ENCODE measurements at places on chromosomes 7 and 10. TPM values are rescaled to one million over a fixed set of nuclear protein-coding genes. Genes with fewer than 3 reads are reported as not detected.

- H3K4me1 ChIP-seq, result peaks cover 14% of the 10 kb centered on the region
- peak; percentile 35 for DNase-seq
- no peak overlapping the region for H3K4me3 ChIP-seq
- no peaks in the 10 kb centered on the region for H3K27me3 ChIP-seq
These were observed 174.2 kb downstream of the KIAA1217 start for GRCh38 chr10:24382979-24383663.

DNA sequence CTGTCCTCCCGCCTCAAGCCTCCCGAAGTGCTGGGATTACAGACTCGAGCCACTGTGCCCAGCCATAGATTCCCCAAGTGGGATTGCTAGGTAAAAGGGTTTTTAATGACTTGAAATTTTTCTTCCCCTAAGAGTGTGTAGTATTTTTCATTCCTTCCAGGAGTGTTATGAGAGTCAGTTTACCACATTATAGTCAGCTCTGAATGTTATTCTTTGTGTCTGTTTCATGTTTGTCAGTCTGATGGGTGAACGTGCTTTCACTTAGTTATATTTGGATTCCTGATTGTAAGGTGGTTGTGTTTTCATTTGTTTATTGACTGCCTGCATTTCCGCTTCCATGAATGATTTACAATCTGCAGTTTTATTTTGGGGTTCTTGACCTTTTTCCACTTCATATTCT, 6.3 kb downstream of the ZNF212 start:
- no peak overlapping the region for H3K27ac ChIP-seq
- H3K4me1 ChIP-seq, result peaks cover 34% of the 10 kb centered on the region
- no peaks in the 10 kb centered on the region for H3K27me3 ChIP-seq
- H3K36me3 ChIP-seq, result peaks cover 7% of the 10 kb centered on the region
- DNase-seq, result no peak

DNA sequence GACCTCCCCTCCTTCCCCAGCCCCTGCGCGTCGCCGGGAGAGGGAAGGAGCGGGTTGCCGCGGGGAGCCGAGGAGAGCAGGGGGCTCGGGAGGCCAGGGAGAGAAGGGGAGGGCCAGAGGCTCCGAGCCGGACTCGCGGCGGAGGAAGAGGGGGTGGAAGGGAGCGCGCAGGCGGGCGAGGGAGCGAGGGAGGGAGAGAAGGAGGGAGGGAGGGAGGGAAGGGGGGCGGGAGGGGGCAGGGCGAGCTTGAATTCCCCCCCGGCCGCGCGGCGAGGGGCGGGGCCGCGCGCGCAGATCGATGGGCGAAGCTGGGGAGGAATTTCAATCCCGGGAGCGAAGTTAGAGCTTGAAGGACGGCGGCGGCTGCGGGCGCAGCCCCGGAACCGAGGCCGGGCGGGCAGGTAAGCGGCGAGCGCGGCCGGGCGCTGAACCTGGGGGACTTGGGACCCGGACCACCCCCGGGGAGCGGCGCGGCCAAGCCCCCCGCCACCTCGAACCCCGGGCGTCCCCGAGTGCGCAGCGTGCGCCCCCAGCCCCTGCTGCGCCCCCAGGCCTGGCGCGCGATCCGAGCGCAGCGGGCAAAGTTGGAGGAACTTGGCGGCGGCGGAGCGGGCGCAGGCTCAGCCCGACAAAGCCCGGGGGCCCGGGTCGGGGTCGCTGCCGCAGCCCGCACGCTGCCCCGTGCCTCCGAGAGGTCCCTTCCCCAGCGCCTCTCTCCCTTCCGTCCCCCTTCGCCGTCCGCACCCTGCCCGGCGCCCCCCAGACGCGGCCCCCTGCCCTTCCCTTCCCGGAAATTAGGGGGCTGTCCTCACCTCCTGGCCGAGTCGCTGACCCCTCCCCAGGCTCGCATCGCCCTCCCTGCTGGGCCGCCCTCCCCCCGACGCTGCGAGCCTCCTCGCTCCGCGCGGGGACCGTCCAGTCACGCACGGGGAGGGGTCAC, at the start of gene ELFN1:
Gene ELFN1 (plus strand): TSS at position 324 of the 940 bp plus-strand sequence. CDS start 74,320 bp downstream, outside the sequence.
- peak; percentile 21 for DNase-seq
- peaks cover 76% of the 10 kb centered on the region for H3K27me3 ChIP-seq
- peak within 1 kb of the TSS; percentile 34 for H3K4me3 ChIP-seq
- H3K27ac ChIP-seq, result no peak within 1 kb of the TSS
- no peaks in the 10 kb centered on the region for H3K36me3 ChIP-seq
- H3K4me1 ChIP-seq, result peaks cover 21% of the 10 kb centered on the region

DNA sequence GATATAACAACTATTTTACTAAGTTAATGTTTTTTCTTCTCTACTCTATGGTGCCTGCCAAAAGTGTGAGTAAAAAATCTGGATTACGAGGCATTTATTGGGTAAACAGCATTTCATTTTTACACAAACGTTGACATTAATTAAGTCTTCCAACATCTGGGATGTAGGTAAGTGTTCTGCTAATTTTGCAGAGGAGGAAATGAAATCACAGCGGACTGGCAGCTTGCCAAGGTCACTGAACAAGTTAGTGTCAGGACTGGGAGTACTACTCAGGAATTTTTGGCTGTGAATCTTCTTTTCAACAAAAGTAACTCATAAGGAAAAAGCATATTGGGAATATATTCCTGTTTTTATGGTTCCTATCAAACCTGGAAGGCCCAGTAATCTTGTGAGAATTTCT, 612.1 kb upstream of the FZD8 start:
- H3K4me1 ChIP-seq, result no peaks in the 10 kb centered on the region
- H3K4me3 ChIP-seq, result no peak overlapping the region
- no peaks in the 10 kb centered on the region for H3K27me3 ChIP-seq
- H3K36me3 ChIP-seq, result no peaks in the 10 kb centered on the region
- DNase-seq, result peak; percentile 88

GRCh38 chr7:102891693-102892261, 21.0 kb upstream of the LRRC17 start:
- peaks cover 20% of the 10 kb centered on the region for H3K4me1 ChIP-seq
- peak; percentile 84 for DNase-seq
- no peak overlapping the region for H3K4me3 ChIP-seq
- H3K27me3 ChIP-seq, result no peaks in the 10 kb centered on the region

DNA sequence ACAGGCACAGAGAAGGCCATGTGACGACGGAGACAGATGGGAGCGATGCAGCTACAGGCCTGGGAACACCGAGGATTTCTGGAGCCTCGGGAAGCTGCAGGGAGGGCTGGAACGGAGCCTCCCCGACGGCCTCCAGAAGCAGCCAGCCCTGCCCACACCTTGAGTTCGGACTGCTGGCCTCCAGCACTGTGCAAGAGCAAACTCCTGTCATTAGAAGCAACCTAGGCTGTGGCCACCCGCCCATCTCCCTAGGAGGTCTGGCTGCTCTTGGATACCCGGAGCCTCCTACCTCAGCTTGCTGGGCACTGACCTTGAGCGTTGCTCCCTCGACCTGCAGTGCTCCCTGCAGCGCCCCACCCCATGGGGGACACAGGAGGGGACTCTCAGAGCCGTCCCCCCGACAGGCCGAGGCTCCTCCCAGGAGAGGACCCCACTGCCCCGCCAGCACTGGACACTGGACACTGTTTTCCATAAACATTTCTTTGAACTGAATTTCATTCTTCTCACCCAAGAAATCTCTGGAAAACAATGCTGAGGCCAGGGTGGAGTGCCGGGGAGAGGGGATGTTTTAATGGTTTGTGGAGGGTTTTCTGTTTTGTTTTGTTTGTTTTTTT, 22.5 kb upstream of the TNRC18 start:
- DNase-seq, result no peak
- no peaks in the 10 kb centered on the region for H3K4me1 ChIP-seq
- H3K27me3 ChIP-seq, result no peaks in the 10 kb centered on the region
- H3K27ac ChIP-seq, result no peak overlapping the region
- H3K36me3 ChIP-seq, result no peaks in the 10 kb centered on the region

- H3K36me3 ChIP-seq, result no peaks in the 10 kb centered on the region
- no peaks in the 10 kb centered on the region for H3K27me3 ChIP-seq
- no peak for DNase-seq
These were observed 257.1 kb downstream of the KLF6 start for GRCh38 chr10:3527869-3528268.

DNA sequence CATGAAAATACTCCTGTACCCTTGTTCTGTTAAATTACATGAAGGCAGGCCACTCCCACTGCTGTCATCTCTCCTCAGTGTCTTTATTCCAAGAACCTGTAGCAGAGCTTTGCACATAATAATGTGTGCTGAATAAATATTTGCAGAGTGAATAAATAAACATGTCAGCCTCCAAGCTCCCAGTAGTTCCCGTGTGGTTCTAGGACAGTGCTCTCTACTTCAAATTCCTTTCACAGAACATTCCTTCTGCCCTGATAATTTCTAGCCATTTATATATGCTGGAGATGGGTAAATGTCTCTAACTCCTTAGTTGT, 20.3 kb upstream of the HYAL4 start:
- no peaks in the 10 kb centered on the region for H3K4me1 ChIP-seq
- no peak overlapping the region for H3K4me3 ChIP-seq
- no peak for DNase-seq
- no peak overlapping the region for H3K27ac ChIP-seq
- no peaks in the 10 kb centered on the region for H3K36me3 ChIP-seq
- H3K27me3 ChIP-seq, result no peaks in the 10 kb centered on the region

- DNase-seq, result no peak
- H3K36me3 ChIP-seq, result no peaks in the 10 kb centered on the region
- no peak overlapping the region for H3K4me3 ChIP-seq
- H3K4me1 ChIP-seq, result no peaks in the 10 kb centered on the region
These were observed 80.8 kb upstream of the ADAM12 start for GRCh38 chr10:126468876-126469643.

DNA sequence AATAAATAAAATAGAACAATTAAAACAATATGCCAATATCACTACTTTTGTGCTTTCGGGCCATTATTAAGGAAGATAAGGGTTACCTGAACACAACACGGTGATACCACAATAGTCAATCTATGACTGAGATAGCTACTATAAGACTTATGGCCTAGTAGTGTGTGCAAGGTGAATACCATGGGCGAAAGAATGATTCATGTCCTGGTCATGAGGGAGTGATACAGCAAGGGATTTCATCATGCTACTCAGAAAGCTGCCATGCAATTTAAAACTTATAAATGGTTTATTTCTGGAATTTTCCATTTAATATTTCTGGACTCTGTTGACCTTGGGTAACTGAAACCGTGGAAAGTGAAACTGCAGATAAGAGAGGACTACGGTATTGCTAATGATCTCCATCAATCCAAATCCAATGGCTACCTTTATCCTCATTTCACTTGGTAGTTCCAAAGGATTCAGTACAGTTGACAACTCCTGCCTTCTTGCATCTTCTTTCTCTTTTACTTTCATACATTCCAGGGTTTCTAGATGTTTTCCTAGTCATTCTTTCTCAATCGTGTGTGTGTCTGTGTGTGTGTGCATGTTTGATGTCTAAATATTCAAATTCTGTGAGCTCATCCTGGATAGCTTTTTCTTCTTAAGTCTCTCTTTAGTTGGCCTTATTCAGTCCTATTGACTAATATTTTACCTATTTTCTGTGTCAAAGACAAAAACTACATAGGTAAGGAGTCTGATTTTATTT, 100.5 kb upstream of the MAGI2 start:
- H3K27ac ChIP-seq, result no peak overlapping the region
- no peak overlapping the region for H3K4me3 ChIP-seq
- no peak for DNase-seq
- H3K4me1 ChIP-seq, result no peaks in the 10 kb centered on the region
- H3K27me3 ChIP-seq, result no peaks in the 10 kb centered on the region

GRCh38 chr7:139948587-139949335, 114.0 kb downstream of the PARP12 start:
- no peak overlapping the region for H3K4me3 ChIP-seq
- H3K36me3 ChIP-seq, result no peaks in the 10 kb centered on the region
- no peak overlapping the region for H3K27ac ChIP-seq
- H3K4me1 ChIP-seq, result no peaks in the 10 kb centered on the region
- no peak for DNase-seq
- H3K27me3 ChIP-seq, result no peaks in the 10 kb centered on the region

GRCh38 chr7:30139836-30140384, 5.1 kb downstream of the MTURN start:
- H3K27me3 ChIP-seq, result no peaks in the 10 kb centered on the region
- H3K4me3 ChIP-seq, result no peak overlapping the region
- H3K36me3 ChIP-seq, result no peaks in the 10 kb centered on the region
- no peaks in the 10 kb centered on the region for H3K4me1 ChIP-seq
- DNase-seq, result no peak

- H3K27ac ChIP-seq, result no peak overlapping the region
- H3K4me3 ChIP-seq, result no peak overlapping the region
- DNase-seq, result no peak
- H3K27me3 ChIP-seq, result no peaks in the 10 kb centered on the region
- H3K4me1 ChIP-seq, result no peaks in the 10 kb centered on the region
- H3K36me3 ChIP-seq, result no peaks in the 10 kb centered on the region
These were observed 135.5 kb downstream of the IQUB start for GRCh38 chr7:123398921-123399320.

DNA sequence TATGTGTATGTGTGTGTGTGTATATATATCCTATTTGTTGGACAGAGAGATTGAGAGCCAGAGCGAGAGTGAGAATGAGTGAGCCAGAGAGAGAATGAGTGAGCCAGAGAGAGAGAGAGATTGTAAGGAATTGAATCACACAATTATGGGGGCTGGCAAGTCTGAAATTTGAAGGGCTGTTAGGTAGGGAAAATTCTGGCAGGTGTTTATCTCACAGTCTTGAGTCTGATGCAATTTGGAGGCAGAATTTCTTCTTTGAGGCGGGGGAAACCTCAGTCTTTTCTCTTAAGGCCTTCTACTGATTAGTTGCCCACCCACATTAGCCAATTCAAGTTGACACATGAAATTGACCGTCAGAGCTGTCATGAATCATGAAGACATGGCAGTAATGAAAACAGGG, 41.0 kb upstream of the WASL start:
- no peaks in the 10 kb centered on the region for H3K27me3 ChIP-seq
- DNase-seq, result no peak
- H3K4me1 ChIP-seq, result peaks cover 17% of the 10 kb centered on the region
- H3K27ac ChIP-seq, result no peak overlapping the region
- H3K36me3 ChIP-seq, result no peaks in the 10 kb centered on the region

DNA sequence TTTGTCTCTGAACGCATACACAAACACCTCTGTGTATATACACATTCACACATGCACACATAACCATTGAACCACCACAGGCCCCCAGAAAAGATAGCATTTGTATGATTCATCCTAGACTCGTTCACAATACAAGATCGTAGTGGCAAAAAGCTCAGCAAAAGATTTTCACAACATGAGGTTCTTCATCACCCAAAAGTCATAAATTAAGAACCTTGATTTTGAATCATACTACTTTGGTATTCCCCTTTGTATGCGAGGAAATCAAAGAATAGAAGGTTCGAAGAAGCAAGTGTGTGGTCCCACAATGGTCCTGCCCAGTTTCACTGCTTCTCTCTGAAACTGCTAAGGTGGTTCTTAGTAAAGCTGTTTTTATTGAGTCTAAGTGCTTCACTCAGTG, 200.7 kb downstream of the CELF2 start:
- no peak overlapping the region for H3K4me3 ChIP-seq
- no peak overlapping the region for H3K27ac ChIP-seq
- H3K36me3 ChIP-seq, result no peaks in the 10 kb centered on the region
- no peak for DNase-seq

- H3K36me3 ChIP-seq, result no peaks in the 10 kb centered on the region
- H3K27me3 ChIP-seq, result no peaks in the 10 kb centered on the region
- no peak overlapping the region for H3K27ac ChIP-seq
These were observed 50.6 kb upstream of the DUSP5 start for GRCh38 chr10:110446954-110447608.

WNT16 gene
- 0.11 TPM for total RNA-seq

TMED4 gene
- 116 TPM for total RNA-seq

SLC39A12 gene
- total RNA-seq, result not detected

ECHDC3 gene
- total RNA-seq, result 100 TPM

TFEC gene
- 3.9 TPM for total RNA-seq

TEX36 gene
- not detected for total RNA-seq

AHR gene
- 35.9 TPM for total RNA-seq

SRPK2 gene
- total RNA-seq, result 35.5 TPM

LMOD2 gene
- total RNA-seq, result not detected

PRSS37 gene
- total RNA-seq, result not detected

RRP12 gene
- 27.7 TPM for total RNA-seq
